ENCODE measurements at places on chromosomes 4 and X.

DNA sequence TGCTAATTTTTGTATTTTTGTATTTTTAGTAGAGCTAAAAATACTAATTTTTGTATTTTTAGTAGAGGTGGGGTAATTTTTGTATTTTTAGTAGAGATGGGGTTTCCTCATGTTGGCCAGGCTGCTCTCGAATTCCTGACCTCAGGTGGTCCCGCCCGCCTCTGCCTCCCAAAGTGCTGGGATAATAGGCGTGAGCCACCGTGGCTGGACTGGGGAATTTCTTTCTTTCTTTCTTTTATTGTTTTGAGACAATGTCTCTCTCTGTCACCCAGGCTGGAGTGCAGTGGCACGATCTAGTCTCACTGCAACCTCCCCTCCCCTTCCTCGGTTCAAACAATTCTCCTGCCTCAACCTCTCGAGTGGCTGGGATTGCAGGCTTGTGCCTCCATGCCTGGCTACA, 83.0 kb downstream of the FAM193A start:
- DNase-seq, result no peak

GRCh38 chrX:20857746-20858145, 516.5 kb upstream of the CNKSR2 start:
- DNase-seq, result peak; percentile 71

DNA sequence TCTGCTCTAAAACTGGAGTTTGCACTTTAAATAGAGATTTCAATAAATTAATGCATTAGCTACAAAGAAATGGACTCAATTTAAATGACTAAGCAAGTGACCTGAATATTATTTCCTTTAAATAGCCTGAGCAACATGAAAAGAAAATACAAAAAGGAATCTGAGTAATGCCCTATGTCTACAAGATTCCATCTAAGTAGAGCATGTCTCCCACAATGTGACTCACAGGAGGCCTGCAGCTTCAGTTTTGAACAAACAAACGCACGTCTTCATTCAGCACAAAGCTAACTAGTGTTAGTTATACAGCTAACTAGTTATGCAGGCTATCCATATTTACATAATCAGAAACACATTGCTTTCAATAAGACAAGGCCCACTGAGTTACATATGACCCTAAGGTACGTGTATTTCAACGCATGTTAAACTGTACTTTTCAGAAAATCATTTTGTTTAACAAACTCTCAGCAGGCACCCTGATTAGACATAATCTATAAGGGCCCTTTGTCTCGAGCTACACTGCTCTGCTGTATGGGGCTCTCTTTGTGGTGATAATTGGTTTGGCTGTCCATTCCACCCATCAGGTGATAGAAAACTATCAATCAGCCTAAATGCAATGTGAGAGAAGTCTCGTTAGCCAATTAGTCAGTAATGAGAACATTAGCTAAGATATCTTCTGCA, 116.5 kb downstream of the MAML3 start:
- no peak for DNase-seq

GRCh38 chr4:21469438-21470300, 478.9 kb downstream of the KCNIP4 start:
- DNase-seq, result no peak

DNA sequence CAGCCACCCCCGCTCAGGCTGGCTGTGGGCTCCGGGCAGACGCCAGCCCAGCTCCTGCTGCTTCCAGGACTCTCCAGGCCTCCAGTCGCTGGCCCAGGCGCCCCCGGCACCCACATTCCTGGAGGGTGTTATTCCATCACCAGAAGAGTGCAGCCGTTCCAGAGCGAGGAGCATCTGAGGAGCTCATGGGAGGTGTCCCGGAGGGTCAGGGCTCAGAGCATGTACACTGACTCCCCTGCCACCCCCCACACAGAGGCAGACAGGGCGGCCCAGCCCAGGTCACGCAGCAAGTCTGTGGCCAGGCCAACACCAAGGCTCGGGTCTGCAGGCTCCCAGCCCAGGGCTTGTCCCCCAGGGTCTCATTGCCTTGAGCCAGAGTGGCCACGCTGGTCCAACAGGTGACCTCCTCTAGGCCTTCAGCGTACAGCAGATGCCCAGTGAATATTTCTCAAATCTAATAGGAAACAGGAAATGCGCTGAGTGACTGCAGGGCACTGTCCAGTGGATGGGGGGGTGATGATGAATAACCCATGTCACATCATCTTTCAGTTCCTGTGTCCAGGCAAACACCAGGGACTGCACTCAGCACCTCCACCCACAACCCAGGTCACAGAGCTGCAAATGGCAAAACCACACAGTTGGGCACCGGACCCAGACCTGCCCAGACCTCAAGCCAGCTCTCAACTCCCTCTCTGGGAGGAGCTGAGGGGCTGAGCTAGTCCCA, 37.2 kb downstream of the ABLIM2 start:
- no peak for DNase-seq

- DNase-seq, result no peak
Measured at GRCh38 chrX:84441143-84441542, 61.1 kb downstream of the HDX start.

DNA sequence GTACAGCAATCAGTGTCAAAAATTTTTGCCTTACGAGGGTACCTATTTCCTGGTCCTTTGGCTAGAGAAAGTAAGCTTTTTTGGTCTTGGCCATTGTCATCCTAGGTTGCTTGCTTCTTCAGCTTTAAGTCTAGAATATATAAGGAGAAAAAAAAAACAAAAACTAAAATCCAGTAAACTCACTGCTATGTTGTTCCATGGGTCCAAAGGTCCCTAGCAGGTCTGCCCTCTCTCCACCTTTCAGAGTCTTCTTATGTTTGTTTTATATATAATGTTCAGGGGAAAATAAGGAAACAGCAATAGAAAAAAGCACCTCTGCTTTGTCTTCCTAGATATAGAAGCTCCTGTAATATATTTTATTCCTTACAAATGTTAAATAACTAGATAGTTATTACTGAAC, 18.1 kb upstream of the BMP2K start:
- no peak for DNase-seq

DNA sequence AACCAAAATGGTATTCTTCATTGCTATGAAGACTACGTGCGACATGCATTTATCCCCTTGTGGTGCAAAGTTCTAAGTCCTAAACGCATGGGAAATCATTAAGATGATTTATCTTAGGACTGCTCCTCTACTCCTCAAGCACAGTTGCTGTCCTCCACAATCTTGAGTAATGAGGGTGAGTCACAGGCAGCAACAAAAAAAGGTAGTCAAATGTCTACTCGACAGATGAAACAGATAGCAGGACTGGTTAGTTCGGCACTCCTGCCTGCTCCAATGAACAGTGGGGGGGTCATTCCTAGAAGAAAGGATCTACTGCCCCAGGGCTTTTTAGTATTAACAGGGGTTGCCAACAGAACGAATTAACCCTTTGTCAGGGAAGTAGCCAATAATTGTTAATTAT, 233.7 kb upstream of the FGF13 start:
- no peak for DNase-seq

- DNase-seq, result no peak
Measured at GRCh38 chrX:38336538-38337240, 9.4 kb upstream of the RPGR start.

DNA sequence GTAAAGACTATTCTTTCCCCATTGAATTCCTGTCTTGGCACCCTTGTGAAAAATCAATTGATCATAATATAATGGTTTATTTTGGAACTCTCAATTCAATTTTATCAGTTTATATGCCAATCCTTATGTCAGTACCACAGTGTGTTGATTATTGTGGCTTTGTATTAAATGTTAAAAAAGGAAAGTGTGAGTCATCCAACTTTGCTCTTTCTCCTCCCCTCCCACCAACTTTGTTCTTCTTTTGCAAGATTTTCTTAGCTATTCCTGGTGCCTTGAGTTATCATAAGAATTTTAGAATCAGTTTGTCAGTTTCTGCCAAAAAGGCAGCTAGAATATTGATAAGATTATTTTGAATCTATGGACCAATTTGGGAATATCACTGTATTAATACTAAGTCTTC, 11.2 kb upstream of the RNF175 start:
- no peak for DNase-seq
